Suppressor macrophage (primary cell): ENCODE measurements at places on chromosomes 7 and 10.

GRCh38 chr7:12111422-12112405 lies 99.4 kb upstream of the TMEM106B start:
- no peak for DNase-seq

DNA sequence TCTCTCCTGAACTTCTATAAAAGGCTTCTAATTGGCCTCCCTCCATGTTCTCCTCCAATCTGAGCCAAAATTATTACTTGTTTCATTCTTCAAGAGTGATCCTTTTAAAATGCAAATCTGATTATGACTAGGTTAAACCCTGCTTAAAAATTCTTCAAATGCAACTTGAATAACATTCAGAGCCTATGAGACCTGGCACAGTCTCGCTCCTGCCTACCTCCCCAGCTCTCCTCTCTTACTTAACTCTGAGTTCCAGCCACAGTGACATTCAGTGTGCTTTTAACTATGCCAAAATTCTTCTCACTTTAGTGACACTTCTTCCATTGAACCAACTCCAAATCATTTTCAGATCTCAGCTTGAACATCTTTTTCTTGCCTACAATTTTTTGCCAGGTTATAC lies 68.8 kb downstream of the TMEM168 start:
- no peak for DNase-seq

GRCh38 chr7:101959342-101959741 lies 141.9 kb downstream of the CUX1 start:
- no peak for DNase-seq

DNA sequence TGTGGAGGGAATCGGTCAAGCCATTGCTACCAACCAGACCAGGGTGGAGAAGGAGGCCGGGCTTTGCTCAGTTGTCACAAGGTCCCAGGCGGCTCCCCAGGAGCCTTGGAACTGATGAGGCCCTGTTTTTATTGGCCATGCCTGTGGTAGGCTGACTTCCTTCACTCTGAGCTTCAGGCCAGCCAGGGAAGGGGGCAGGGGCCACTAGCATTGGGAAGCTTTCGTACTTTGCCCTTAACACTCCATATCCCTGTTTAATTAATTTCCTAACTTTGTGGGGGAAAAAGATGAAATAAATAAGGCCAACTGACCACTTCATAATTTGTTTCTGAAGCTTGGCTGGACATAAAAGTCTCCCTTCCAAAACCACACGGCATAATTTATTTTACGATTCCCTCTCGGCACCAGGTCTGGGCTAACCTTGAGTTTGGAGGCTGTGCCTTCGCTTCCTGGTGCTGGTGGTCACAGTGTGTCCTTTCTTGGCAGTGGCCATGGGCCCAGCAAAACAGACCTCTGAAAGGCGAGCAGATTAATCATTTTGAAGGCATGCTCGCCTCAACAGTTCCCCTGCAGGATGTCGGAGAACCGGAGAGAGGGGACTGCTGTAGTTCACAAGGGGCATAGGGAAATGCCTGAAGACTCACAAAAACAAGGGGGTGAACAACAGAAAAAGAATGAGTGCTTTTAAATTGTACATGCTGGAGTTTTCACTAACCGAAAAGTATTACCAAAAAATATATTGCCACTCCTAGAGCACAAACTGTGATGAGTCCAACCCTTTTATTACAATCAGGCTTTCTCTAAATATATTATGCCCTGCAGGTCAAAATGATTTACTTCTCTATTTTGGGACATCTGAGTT lies 966.0 kb downstream of the LRMDA start:
- no peak for DNase-seq

- DNase-seq: no peak
Measured at GRCh38 chr7:112120696-112121217, 85.4 kb downstream of the DOCK4 start.

GRCh38 chr7:2425749-2426148 lies 22.3 kb downstream of the CHST12 start:
- no peak for DNase-seq

- no peak for DNase-seq
Measured at GRCh38 chr10:121043124-121043849, 192.1 kb downstream of the WDR11 start.

DNA sequence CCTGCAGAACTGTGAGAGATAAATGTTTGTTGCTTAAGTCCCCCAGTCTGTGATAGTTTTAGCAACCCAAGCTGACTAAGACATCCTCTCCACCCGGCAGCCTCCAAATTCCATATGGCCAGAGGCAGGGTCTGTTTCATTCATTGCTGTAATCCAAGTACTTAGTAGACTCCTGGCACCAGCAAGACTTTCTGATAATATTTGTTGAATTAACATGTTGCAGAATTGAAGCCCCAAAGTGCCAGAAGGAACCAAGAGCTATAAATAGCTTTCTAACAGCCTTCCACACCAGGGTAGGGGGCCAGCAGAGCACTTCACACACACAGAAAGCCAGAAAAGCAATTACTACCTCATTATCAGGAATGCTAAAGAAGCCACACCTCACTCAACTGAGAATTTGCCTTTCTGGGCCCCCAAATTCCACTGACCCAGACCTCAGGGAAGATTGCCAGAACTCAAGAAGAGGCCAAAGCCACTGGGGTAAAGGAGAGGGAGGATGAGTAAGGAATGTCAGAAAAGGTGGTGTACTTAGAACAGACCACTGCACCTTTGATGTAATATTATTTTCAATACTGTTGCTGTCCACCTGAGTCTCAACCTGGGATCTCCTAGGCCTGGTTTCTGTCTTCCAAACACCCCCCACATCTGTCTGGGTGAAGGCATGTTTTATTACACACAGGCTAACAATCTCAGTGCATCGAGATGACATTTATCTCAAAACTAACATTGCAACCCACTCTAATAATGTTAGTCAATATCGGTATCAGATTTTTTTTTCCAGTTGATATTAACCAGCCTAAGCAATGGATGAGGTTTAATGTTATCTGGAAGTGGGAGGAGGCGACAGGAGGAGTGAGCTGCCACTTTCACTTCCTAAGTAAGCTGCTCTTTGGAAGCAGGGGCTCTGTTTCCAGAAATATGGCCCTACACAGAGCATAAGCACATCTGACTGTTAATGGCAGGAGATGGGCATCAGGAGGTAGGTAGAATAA lies 5.5 kb downstream of the NOD1 start:
- DNase-seq: peak; percentile 25

GRCh38 chr7:43018446-43018845 lies 86.3 kb downstream of the MRPL32 start:
- no peak for DNase-seq

- DNase-seq: no peak
Measured at GRCh38 chr7:92707435-92707834, 117.2 kb upstream of the FAM133B start.

- DNase-seq: peak; percentile 43
Measured at GRCh38 chr7:32479574-32480200, 10.5 kb downstream of the LSM5 start.

DNA sequence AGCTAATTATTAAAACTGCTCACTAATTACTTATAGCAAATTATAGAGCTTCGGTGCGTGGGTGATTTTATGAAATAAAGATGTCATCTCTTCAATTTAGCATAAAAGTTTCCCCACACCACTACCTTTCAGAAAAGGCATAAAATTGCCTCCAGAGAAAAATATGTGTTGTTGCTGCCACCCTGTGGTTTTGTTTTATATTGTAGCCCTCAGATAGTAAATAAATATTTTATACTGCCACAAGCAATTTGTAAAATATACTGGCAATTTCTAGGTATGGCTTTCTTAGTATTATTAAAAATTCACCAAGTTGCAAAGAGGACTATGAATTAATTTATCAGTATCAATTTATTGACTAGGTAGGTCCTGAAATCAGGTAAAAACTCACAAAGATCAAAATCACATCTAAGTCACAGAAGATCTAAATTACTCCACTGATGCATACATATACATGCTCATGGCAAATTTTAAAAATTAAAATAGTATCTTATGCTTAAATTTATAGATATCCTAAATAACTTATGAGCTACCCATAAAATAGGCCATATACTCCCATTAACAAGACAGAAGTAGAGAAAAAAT lies 26.5 kb downstream of the ASNS start:
- peak; percentile 42 for DNase-seq

GRCh38 chr7:50217821-50218281 lies 86.7 kb upstream of the IKZF1 start:
- peak; percentile 87 for DNase-seq

GRCh38 chr7:134029743-134030142 lies 97.4 kb upstream of the LRGUK start:
- DNase-seq: no peak

GRCh38 chr7:107035446-107035845 lies 9.1 kb upstream of the PRKAR2B start:
- no peak for DNase-seq

DNA sequence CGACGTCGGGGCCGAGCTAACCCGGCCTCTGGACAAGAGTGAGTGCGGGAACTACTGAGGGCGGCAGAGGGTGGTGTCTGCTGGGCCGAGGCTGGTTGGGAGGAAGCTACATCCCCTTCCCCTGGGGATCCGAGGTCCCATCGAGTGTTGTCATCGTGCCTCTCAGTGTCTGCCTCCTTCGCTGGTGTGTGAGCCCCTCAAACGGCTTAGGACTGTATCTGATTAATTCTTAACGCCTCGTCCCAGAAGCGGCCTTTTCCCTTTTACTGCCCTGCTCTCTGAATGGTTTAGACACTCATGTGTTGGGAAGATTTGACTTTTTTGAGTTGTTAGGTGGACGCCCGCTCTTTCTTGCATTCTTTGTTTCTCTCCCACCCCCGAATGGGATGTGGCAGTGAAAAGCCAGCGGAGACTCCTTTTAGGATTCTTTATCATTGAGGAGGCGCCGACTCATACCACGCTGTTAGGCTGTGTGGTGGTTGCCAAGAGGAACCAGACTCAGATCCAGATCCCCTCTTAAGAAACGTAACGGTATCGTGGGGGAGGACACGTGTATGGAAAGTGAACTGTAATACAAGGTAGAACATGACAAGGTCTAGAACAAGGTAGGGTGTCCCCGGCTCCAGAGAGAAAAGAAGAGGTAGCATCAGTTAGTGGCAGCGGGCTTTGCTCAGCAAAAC lies 631 bp downstream of the SUPV3L1 start:
- DNase-seq: peak; percentile 41

- DNase-seq: no peak
Measured at GRCh38 chr7:142428094-142428493, 170.2 kb upstream of the PRSS58 start.

GRCh38 chr10:96339383-96339782 lies 19.4 kb downstream of the OPALIN start:
- no peak for DNase-seq

DNA sequence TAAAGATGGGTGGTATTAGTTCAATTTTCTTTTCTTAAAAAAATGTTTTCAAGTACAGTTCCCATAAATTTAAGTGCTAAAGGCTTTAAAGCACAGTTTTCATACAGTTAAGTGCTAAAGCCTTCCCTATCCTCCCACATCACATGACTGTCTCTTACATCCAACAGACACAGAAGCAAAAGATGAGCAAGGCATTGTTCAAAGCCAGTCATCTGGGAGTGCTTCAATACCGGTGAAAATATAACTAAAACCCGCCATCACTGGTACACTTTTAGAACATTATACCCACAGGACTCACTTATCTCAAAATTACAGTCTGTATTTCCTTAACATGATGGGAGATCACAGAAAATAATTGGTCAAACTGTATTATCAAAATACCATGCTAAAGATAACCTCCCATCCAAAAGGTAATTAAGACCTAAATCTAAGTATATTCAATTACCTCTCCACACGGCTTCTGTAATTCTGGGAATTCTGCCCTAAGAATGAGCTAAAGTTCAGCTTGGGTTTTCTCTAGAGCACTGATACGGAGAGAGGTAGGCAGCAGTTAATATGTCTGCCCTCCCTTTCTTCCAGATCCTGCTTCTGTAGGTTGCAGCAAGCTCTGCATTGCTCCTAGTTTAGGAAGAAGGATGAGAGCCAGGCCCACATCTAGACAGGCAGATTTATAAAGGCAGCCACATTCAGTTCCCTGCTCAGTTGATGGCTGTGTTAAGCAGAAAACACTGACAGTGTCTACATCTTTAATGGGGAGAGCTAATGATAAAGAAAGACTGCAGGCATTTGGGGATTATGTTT lies 474.8 kb upstream of the PFKP start:
- DNase-seq: no peak

GRCh38 chr10:16348891-16349290 lies 87.9 kb upstream of the PTER start:
- DNase-seq: no peak
